ENCODE measurements at places on chromosomes 4 and X.
A peak's percentile ranks its signal among the peaks of the same experiment; 100 is the strongest.

- no peak for DNase-seq
Observed at GRCh38 chrX:110863883-110864282, 68.3 kb upstream of the CHRDL1 start.

DNA sequence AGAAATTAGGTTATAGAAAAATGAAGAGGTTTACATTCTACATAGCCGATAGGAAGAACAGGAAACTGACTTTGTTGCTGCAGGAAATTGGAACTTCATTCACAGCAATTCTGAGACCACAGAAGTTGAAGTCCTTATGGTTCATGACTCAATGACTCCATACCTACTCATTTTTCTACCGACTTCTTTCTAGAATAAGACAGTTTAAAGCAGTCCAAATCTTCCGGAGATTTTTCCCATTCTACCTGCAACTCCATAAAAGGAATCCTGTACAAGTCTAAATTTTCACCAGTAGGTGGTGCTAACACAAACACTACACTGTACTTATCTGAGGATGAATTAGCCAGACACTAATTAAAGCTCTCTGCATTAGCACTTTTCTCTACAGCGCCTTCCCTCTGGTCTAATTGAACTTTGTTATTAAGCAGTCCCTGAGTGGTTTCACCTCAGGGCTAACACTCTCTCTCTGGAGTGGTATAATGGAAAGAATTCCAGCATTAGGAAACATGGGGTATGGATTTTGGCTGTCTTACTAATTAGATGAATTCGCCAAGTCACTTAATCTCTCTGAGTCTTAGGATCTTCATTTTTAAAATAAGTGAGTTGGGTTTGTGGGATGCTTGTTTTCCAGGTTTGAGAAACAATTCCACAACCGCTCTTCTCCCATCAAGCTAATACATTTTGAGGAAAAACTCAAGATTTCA is 167.9 kb downstream of the SMIM20 start:
- DNase-seq: no peak

DNA sequence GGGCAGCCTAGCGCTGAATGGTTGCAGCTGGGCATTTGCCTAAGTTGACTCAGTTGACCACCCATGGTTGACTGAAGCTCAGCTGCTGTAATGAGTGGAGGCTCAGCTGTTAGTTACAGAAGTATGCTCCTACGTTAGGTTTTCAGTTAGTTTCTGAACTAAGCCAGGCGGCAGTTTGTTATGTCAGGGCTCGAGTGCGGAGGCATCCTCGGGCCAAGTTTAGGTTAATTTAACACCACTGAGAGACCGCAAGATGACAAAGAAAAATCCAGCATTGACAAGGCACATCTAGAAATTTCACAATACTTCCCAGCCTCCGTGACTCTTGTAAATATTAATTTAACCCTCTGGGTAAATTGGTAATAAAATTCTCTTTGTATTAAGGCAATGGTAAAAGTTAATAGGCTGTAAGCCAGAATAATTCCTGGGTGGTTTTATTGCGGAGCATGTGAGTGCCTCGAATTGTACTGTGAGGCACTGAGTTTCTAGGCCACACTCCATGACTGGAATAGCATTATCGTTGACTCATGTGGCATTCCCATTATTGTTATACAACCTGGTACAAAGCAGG is 33.1 kb upstream of the CDKN2AIP start:
- DNase-seq: no peak

GRCh38 chr4:104294811-104295210 is 199.9 kb downstream of the CXXC4 start:
- DNase-seq: no peak

GRCh38 chr4:116122124-116122523 is 963.3 kb downstream of the TRAM1L1 start:
- DNase-seq: no peak

GRCh38 chr4:111028795-111029194 is 405.9 kb upstream of the PITX2 start:
- DNase-seq: no peak

GRCh38 chr4:26261405-26261804 is 59.4 kb upstream of the RBPJ start:
- peak; percentile 59 for DNase-seq

GRCh38 chr4:166087569-166087968 is 214.5 kb downstream of the TLL1 start:
- DNase-seq: no peak

DNA sequence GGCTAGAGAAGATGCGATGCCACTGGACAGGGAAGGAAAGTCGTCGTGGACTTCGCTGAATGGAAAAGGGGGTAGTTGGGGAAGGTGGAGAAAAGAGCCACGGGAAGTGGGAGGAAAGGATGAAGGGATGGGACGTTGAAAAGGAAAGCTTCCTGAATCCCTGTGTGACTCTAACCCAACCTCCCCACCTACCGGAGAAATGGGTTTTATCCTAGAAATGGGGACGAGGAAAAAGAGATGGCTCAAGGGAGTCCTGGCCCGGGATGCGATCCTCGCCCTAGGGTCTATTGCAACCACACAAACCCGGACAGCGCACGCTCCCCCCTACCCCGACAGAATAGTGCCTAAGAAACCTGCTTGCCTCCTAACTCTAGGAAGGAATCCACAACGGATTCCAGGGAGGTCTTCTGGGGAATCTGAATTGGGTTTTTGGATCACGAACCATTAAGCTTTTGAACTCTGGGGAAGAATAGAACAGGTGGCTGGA is 738 bp upstream of the TSPAN5 start:
- no peak for DNase-seq

- DNase-seq: no peak
Observed at GRCh38 chrX:136627409-136627808, 20.5 kb upstream of the CD40LG start.

- DNase-seq: peak; percentile 91
Observed at GRCh38 chr4:74338792-74339333, 26.1 kb upstream of the EREG start.

Data from inflammatory macrophage treated with lipopolysaccharide for 1 hour (primary cell).